Stimulated activated CD8-positive, alpha-beta memory T cell treated with anti-CD3 and anti-CD28 coated beads, Interleukin-7, amount 100 ng/mL, for 1 hour (primary cell): ENCODE measurements at places on chromosomes 5 and 9.

DNA sequence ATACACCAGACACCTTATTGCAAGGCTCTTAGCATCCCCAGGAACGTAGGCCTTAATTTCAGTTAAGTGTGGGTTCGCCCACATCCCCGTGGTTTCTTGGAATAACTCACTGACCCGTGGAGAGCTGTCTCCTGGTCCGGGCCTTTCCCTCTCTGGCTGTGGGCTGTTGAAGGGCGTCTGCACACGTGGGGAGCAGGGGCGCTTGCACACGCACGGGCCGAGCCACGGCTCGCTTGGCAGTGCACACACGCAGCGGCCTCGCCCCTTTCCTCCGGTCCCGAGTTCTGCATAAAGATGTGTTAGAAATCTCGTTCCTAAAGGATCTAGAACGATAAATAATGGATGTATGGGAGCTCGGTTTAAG lies 141.9 kb downstream of the PBX3 start:
- no peak for DNase-seq

- DNase-seq, result no peak
Observed at GRCh38 chr5:95644351-95645042, 2.1 kb upstream of the RFESD start.

GRCh38 chr9:86168256-86168655 lies 68.9 kb upstream of the GOLM1 start:
- DNase-seq, result no peak

GRCh38 chr5:98085593-98085992 lies 687.9 kb upstream of the RGMB start:
- DNase-seq, result no peak

- DNase-seq, result no peak
Observed at GRCh38 chr5:127892467-127893207, 189.4 kb downstream of the CCDC192 start.

DNA sequence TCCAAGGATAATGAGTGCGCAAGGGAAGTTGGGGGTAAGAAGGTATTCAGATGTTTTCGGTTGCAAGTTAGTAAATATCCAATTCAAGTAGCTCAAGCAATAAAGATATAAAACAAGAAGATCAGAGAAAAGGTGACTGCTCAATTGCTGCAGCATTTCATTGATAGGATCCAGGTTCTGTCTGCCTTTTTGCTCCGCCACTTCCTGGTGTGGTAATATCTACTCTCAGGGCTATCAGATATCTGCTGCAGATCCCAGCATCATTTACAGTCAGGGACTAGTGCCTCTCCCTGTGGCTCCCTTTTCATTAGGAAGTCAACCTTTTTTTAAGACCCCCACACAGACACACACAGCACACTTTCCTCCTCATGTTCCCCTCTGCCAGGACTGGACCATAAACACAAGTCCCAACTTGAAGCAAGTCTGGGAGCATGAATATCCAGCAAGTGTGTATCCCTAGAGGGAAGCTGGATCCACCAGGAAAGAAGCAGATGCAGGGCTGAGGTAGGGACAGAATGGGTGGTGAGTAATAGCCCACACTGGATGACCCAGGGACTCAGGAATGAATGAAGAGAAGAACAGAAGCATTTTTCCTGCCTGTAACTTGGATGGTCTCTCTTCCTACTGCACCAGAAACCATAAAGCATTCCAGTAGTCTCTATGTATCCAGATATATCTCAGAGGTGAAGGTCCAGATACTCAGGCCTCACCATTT lies 53.7 kb downstream of the ZNF622 start:
- DNase-seq, result no peak
